ENCODE measurements at places on chromosomes 12 and 14. TPM values are rescaled to one million over a fixed set of nuclear protein-coding genes. Genes with fewer than 3 reads are reported as not detected.

The SYT10 gene
- not detected for total RNA-seq

The SPIC gene
- not detected for total RNA-seq

The HCFC2 gene
- total RNA-seq = 14.9 TPM

The COL2A1 gene
- 0.52 TPM for total RNA-seq

The NPC2 gene
- total RNA-seq = 44.4 TPM

The IQSEC3 gene
- 13.9 TPM for total RNA-seq

The HCAR2 gene
- not detected for total RNA-seq

- H3K4me1 ChIP-seq = no peaks in the 10 kb centered on the region
- no peaks in the 10 kb centered on the region for H3K36me3 ChIP-seq
- no peak overlapping the region for H3K27ac ChIP-seq
- no peak overlapping the region for H3K4me3 ChIP-seq
- peaks cover 1% of the 10 kb centered on the region for H3K27me3 ChIP-seq
Observed at GRCh38 chr14:66078006-66078405, 408.2 kb upstream of the CCDC196 start.

DNA sequence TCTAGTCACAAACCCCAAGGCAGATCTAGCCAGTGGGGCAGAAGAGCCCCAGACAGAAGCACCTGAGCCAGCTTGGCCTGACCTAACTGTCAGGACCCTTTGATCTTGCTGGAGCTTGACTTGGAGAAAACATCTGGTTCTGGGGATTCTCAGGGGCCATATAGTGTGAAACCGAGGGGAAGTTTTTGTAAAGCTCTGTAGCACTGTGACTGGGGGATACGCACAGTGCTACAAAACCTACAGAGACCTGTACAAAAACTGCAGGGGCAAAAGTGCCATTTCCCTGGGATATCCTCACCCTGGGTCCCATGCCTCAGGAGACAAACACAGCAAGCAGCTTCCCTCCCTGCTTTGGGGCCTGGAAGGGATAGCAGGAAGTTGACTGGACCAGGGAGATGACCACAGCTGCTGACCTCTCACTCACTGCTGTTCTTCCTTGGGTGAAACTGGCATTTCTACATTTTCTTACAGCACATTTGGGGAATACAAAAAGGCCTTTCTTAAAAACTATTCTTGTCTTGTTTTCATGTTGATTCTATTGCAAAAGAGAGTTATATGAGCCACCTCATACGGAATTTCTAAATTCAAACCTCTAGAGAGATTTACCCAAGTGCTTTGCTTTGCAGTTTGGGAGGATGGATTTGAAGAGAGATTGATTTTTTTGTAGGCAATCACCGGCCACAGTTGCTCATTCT, 140.0 kb downstream of the DAD1 start:
- H3K4me1 ChIP-seq = no peaks in the 10 kb centered on the region
- no peak overlapping the region for H3K4me3 ChIP-seq
- no peak for DNase-seq
- H3K36me3 ChIP-seq = no peaks in the 10 kb centered on the region

DNA sequence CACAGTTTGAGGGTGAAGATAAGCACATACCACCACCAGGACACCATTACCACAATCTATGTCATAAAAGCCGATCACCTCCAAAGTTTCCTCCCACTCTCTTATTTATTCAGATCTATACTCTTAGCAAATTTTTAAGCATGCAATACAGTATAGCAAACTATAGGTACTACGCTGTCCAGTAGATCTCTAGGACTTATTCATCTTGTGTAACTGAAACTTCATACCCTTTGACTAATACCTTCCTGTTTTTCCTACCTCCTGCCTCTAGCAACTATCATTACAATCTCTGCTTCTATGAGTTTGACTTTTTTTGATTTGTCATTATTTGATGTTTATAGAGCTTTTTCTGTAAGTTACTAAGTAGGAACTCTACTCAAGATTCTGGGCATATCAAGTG, 84.5 kb upstream of the MANSC4 start:
- no peak for DNase-seq
- H3K27me3 ChIP-seq = peaks cover 7% of the 10 kb centered on the region
- no peaks in the 10 kb centered on the region for H3K36me3 ChIP-seq
- H3K4me3 ChIP-seq = no peak overlapping the region

DNA sequence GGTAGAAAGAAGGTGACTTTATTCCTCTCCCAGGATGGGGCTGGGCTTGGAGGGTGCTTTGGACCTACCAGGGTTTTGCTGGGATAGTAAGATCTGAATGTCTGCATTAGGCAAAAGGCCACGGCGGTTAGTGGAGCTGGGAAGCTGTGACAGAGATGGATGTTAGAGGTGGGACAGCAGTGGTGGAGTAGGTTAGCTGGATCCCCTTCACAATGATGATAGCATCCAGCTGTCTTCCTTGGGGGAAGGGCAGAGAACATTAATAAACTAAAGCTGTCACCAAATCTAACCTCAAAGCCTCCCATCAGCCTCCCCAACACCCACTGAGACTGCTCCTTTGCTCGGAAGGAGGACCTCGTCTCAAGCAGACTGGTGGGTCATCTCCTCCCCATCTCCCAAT, 104.8 kb downstream of the GPATCH2L start:
- no peak overlapping the region for H3K27ac ChIP-seq
- peaks cover 2% of the 10 kb centered on the region for H3K36me3 ChIP-seq
- H3K4me3 ChIP-seq = no peak overlapping the region
- no peaks in the 10 kb centered on the region for H3K27me3 ChIP-seq
- no peaks in the 10 kb centered on the region for H3K4me1 ChIP-seq

DNA sequence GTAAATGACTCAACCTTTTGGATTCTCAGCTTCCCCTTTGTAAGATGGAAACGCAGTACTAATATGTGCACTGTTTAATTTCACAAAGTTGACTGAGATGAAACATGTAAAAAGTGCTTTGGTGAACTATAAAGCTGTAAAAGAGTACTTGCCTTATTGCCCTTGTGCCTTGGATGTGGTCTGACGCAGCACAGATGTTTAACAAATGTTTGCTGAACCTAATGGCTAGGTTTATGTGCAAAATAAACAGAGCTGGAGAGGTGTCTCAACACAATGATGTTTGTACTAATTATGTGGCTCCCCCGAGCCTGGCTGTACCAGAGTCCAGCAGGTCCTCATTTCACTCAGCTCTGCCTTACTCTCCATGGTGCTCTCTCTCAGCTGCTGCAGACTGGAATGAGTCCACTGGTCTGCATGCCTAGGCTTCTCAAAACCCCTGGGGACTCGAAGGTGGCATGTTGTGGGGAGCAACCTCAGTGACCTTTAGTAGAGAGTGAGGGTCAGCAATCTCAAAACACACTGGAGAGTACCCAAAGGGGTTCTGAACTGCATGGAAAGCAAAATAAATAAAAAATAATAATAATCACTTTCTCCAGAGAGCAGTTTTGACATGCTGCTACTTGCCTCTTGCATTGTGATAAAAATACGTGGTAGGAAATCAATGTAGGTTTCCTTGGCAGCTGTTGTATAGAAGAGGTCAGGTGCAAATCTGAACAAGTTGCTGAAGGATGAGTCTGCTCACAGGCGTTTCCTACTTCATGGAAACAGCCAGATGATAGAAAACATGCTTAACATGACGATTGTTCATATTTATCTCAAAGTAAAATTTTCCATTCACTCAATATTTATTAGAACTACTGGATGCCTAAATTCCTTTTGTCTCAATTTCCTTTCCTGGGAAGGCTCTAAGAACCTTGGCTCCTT, 8.5 kb upstream of the AMIGO2 start:
- no peak overlapping the region for H3K4me3 ChIP-seq
- no peaks in the 10 kb centered on the region for H3K27me3 ChIP-seq
- peak overlapping the region; percentile 67 for H3K27ac ChIP-seq
- DNase-seq = no peak

GRCh38 chr14:95039259-95039992, 117.9 kb downstream of the DICER1 start:
- no peak overlapping the region for H3K4me3 ChIP-seq
- DNase-seq = no peak
- H3K27me3 ChIP-seq = peaks cover 64% of the 10 kb centered on the region
- H3K4me1 ChIP-seq = no peaks in the 10 kb centered on the region
- no peak overlapping the region for H3K27ac ChIP-seq
- no peaks in the 10 kb centered on the region for H3K36me3 ChIP-seq

GRCh38 chr12:68042212-68042699, 53.0 kb downstream of the IFNG-AS1 start:
- H3K4me3 ChIP-seq = no peak overlapping the region
- no peaks in the 10 kb centered on the region for H3K27me3 ChIP-seq
- no peak for DNase-seq
- H3K4me1 ChIP-seq = peaks cover 17% of the 10 kb centered on the region
- H3K36me3 ChIP-seq = no peaks in the 10 kb centered on the region

- H3K27ac ChIP-seq = no peak overlapping the region
- H3K4me1 ChIP-seq = no peaks in the 10 kb centered on the region
- no peak overlapping the region for H3K4me3 ChIP-seq
- DNase-seq = no peak
- peaks cover 13% of the 10 kb centered on the region for H3K36me3 ChIP-seq
- H3K27me3 ChIP-seq = peaks cover 24% of the 10 kb centered on the region
Observed at GRCh38 chr14:72380456-72380855, 448.2 kb downstream of the RGS6 start.

GRCh38 chr14:53304726-53305381, 151.7 kb upstream of the DDHD1 start:
- peaks cover 3% of the 10 kb centered on the region for H3K4me1 ChIP-seq
- no peaks in the 10 kb centered on the region for H3K36me3 ChIP-seq
- no peak overlapping the region for H3K4me3 ChIP-seq
- no peak for DNase-seq

DNA sequence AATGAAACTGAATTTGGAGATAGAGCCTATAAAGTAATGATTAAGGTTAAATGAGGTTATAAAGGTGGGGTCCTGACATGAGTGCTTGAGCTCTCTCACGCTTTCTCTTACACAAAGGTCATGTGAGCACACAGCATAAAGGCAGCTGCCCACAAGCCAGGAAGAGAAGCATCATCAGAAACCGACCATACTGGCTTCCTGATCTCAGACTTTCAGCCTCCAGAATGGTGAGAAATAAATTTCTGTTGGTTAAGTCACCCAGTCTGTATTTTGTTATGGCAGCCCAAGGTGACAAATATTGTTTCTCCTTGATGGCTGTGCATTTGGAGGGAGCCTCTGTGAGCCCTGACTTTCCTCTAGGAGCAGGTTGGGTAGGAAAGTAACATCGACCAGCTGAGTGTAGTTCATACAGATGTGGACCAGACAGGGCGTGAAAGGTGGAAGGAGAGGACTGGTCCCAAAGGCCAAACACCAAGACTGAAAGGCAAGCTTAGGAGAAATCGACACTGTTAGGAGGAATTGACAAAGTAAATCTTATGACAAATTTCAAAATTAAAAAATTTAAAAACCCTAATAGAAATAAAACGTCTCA, 97.6 kb upstream of the SLC38A2 start:
- H3K36me3 ChIP-seq = peaks cover 4% of the 10 kb centered on the region
- peak overlapping the region; percentile 74 for H3K4me3 ChIP-seq
- H3K27me3 ChIP-seq = no peaks in the 10 kb centered on the region
- peak overlapping the region; percentile 75 for H3K27ac ChIP-seq

DNA sequence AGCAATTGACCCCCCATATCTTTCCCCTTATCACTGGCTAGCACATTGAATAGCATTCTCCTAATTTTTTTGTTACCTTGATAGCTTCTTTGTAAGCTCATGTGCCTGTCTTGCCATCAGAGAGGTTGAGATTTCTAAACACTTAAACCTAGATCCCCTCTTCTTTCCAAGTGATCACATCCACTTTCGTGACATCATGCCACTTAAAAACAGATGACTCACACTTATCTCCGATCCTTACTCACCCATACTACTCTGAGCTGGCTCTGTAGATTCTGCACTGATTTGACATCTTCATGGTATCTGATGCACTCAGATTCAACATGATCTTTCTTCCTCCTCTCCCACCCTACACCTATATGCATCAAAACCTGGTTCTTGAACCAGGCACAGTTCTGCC, 10.5 kb downstream of the GPR137C start:
- H3K4me1 ChIP-seq = no peaks in the 10 kb centered on the region
- H3K27ac ChIP-seq = no peak overlapping the region
- no peaks in the 10 kb centered on the region for H3K36me3 ChIP-seq
- no peak for DNase-seq
- H3K4me3 ChIP-seq = no peak overlapping the region

- H3K4me3 ChIP-seq = no peak overlapping the region
- DNase-seq = no peak
- H3K36me3 ChIP-seq = peaks cover 7% of the 10 kb centered on the region
- H3K27me3 ChIP-seq = no peaks in the 10 kb centered on the region
- H3K4me1 ChIP-seq = no peaks in the 10 kb centered on the region
Observed at GRCh38 chr12:122137681-122138080, 36.3 kb downstream of the IL31 start.

GRCh38 chr12:127389923-127390322, 877.0 kb upstream of the TMEM132C start:
- H3K4me1 ChIP-seq = no peaks in the 10 kb centered on the region
- H3K27ac ChIP-seq = no peak overlapping the region
- no peak overlapping the region for H3K4me3 ChIP-seq
- no peaks in the 10 kb centered on the region for H3K36me3 ChIP-seq
- peaks cover 4% of the 10 kb centered on the region for H3K27me3 ChIP-seq

DNA sequence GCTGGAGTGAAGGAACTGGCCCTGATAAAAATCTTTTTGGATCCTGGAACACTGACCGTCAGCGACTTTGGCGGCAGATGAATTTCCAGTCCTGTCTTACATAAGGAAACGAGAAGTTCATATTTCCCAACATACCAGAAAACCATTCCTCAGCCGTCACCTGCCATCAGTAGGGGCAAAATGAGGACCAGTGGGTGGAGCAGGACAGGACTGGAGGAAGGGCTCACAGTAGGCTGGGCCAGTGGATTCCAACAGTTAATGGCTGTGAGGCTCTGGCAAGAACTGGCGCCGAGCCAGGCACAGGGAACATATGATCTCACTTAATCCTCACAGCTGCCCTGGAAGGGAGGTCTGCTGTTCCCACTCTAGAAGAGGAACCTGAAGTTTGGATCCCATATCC, 67.2 kb upstream of the FAM181A start:
- peaks cover 22% of the 10 kb centered on the region for H3K27me3 ChIP-seq
- H3K27ac ChIP-seq = no peak overlapping the region

DNA sequence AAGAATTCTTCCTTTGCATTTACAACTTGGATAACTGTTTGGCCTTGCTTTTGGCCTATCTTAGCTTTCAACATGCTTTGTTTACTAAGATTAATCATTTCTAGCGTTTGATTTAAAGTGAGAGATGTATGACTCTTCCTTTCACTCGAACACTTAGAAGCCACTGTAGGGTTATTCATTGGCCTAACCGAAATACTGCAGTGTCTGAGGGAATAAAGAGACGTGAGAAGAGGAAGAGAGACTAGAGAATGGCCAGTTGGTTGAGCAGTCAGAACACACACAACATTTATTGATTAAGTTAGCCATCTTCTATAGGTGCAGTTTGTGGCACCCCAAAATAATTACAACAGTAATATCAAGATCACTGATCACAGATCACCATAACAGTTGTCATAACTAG, 62.3 kb upstream of the CCDC175 start:
- no peak overlapping the region for H3K4me3 ChIP-seq
- H3K4me1 ChIP-seq = no peaks in the 10 kb centered on the region
- peaks cover 9% of the 10 kb centered on the region for H3K27me3 ChIP-seq

DNA sequence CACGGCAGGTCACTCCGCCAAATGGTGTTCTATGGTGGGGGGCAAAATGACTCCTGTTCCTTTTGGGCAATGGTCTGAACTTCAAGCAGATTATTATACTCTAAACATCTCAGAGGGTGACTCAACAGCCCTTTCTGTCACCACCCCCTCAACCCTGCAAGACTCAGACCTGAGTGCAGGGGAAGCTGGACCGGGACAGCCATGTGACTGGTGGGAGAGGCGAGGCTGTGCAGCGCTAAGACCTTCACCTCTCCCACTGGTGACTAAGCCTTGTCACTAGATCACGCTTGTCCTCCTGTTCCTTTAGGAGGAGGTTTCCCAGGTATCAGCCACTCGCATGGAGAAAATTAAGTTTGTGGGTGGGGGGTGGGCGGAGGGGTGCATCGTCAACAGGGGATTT, 67.1 kb upstream of the CCND2 start:
- H3K27ac ChIP-seq = no peak overlapping the region
- no peaks in the 10 kb centered on the region for H3K4me1 ChIP-seq
- DNase-seq = no peak
- H3K27me3 ChIP-seq = no peaks in the 10 kb centered on the region
- H3K4me3 ChIP-seq = no peak overlapping the region
- no peaks in the 10 kb centered on the region for H3K36me3 ChIP-seq

All from naive thymus-derived CD8-positive, alpha-beta T cell (primary cell).